DMS53 (cell line): ENCODE measurements at places on chromosomes 7 and 10.

- DNase-seq: no peak
Measured at GRCh38 chr10:19987931-19988330, 171.7 kb downstream of the PLXDC2 start.

DNA sequence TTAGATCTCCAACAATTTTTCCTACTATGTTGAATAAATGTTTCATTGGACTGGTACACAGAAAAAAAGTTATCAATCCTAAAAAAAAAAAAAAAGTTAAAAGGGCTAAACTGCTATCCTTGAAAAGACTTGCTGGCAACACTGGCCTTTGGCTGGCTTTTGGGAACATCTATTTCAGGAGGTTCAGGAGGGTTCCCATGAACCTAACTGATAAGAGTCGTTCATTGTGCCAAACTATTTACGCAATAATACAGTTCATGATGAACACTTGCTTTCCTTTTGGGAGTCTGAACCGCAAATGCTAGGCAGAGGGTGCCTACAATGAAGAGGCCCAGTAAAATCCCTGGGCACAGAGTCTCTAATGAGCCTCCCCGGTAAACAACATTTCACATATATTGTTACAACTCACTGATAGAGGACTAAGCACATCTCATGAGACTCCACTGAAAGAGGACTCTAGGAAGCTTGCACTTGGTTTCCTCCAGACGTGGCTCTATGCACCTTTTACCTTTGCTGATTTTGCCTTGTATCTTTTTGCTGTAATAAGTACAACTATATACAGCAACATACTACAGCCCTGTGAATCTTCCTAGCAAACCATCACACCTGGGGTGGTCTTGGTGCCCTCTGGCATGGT, 45.0 kb downstream of the ZFAND4 start:
- no peak for DNase-seq

GRCh38 chr7:149077594-149077993, 12.9 kb downstream of the ZNF786 start:
- DNase-seq: no peak

DNA sequence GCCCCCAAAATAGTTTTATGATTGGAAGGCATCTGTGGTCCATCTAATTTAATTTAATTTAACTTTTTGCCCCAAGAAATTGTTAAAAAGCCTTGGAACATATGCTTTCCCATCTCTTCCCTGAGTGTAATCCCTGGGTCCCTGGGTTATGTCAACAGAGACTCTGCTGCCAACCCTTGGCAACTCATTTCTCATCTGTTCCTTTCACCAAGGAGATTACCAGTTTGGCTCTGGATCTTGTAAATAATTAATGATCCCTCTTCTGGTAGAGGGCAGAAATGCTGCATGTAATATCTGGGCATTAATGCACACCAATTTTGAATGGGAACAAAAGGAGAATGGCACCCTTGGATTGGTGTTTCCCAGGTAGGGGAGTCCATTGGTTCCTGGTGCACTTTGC, 514.2 kb downstream of the CCSER2 start:
- peak; percentile 21 for DNase-seq

GRCh38 chr10:100364735-100365391, 17.8 kb downstream of the SCD start:
- DNase-seq: peak; percentile 93

DNA sequence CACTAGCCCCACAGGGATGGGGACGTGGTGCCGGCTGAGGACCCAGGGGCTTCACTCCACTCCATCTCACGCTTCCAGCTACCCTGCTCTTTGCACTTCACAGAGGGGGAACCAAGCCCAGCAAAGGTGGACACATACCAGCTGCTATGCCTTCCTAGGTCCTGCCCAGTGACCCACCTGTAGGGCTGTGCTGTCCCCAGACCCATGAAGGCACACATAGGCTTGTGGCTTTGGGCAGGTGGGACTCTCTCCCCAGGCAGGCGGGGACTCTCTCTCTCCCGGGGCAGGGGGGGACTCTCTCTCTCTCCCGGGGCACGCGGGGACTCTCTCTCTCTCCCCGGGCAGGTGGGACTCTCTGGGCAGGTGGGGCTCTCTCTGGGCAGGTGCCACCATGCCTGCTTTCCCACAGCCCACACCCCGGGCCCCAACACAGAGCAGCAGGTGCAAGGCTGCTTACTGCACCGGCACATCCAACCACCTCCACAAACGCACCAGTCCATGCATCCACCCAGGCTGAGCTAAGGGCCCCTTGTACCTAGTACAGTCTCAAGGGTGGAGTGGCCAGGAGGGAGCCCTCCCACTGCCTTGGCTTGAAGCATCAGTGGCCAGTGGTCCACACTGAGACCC, 13.8 kb upstream of the GPR146 start:
- DNase-seq: no peak

DNA sequence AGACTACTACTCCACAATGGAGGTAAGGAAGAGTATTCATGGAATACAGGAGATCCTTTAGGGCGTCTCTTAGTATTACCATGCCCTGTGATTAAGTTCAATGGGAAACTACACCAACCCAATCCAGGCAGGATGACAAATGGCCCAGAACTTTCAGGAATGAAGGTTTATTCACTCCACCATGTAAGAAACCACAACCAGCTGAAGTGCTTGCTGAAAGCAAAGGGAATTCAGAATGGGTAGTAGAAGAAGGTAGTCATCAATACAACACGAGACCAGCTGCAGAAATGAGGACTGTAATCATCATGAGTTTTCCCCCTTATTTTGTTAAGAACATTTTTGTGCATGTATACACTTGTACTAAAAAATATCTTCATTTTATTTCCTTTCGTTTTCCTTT, 76.6 kb downstream of the GPR37 start:
- DNase-seq: no peak

- DNase-seq: peak; percentile 39
Measured at GRCh38 chr7:39609113-39609934, 14.0 kb upstream of the RALA start.

- DNase-seq: peak; percentile 6
Measured at GRCh38 chr10:106557951-106558733, 606.4 kb downstream of the SORCS1 start.

GRCh38 chr10:122170802-122171201, 100.3 kb upstream of the BTBD16 start:
- no peak for DNase-seq

- DNase-seq: peak; percentile 92
Measured at GRCh38 chr7:29194206-29194593, 375 bp upstream of the CHN2 start.

GRCh38 chr7:105355701-105356100, 33.0 kb downstream of the SRPK2 start:
- DNase-seq: no peak

- DNase-seq: no peak
Measured at GRCh38 chr7:91347290-91347689, 83.1 kb downstream of the FZD1 start.

DNA sequence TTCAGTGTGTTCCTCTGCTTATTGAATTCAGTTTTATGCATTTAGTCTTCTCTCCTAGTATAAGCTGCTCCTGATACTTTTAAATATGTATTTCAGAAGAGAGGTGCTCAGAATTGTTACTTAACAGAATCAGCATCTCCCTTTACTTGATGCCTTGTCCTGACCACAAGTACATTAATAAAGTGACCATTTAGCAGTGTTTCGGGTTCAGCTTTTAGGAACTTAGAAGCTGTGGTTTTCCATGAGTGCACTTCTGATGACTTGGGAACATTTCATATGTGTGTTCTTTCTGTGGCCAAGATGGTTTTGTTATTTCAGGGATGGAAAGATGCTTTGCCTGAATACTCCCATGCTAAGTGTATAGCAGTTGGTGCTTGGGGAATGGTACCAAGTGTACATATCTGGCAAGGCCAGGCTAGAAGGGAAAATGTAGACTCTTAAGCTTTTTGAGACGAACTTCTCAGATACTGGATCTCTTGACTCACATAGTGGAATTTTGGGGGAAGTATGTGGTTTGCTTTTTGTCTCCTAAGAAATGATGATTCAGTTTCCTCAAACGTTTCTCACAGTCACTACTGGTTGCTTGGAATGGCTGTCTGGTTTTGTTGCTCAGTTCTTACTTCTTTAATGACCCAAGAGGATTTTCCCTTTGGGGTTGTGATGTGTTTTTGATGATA, 17.2 kb downstream of the SGPL1 start:
- DNase-seq: no peak

DNA sequence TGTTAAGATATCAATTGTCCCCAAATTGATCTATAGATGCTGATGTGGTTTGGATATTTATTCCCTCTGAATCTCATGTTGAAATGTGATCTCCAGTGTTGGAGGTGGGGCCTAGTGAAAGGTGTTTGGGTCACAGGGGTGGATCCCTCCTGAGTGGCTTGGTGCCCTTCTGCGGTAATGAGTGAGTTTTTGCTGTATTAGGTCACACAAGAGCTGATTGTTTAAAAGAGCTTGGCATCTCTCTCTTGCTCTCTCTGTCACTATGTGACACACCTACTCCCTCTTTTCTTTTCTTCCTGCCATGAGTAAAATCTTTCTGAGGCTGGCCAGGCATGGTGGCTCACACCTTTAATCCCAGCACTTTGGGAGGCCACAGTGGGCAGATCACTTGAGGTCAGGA, 98.2 kb upstream of the KAT6B start:
- DNase-seq: no peak

DNA sequence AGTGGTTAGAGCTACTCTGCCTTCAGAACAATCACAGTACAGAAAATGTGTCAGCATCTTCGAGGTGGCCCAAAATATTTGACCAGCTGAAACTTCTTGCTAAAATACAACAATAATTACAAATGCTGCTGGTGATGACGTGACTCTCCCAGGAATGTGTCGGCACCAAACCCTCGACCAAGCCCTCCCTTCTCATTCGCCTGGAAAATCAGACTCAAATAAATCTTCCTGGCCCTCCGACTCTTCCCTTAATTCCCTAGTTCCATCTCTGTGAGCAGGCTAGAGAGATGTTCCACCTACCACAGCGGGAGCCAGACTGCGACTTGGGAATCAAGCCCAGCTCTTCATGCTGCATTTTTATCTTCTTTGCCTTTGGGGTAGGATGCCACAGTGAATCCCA, 4.1 kb downstream of the PRSS2 start:
- DNase-seq: no peak

DNA sequence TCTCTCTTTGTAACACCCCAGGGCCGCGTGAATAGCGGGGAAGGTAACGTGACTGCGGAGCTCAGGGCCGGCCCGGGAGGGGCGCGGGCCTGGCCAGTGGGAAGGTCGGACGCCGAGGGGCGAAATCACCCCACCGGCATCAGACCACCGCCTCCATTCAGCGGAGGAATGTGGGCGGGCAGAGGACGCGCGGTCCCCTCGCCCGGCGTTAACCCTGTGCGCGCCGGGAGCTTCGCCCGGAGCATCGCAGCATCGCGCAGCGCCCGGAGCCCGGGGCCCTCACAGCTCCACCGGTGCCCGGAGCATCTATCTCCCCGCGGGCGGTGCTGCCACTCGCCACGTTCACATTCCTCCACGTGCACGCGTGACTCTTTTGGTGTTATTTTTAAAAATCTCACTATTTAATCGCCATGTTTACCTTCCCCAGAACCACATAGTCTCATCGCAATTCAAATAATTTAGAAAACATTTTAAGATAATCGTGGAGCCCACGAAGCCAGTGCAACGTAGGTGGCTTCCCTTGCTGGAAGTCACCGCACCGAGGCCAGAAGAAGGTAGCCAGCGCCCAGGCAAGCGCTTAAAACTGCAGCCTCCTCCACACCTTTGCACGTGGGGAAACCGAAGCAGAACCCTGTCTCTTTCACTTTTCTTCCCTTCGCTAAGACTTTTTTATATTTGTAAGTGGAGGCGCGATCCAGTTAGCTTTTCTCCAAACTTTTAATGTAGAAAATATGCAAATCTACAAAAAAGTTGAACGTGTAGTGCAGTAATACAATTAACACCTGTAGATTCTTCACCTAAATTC, 21.8 kb downstream of the FGFBP3 start:
- DNase-seq: peak; percentile 67

GRCh38 chr10:43861966-43862751, 213.5 kb upstream of the ZNF32 start:
- DNase-seq: no peak

DNA sequence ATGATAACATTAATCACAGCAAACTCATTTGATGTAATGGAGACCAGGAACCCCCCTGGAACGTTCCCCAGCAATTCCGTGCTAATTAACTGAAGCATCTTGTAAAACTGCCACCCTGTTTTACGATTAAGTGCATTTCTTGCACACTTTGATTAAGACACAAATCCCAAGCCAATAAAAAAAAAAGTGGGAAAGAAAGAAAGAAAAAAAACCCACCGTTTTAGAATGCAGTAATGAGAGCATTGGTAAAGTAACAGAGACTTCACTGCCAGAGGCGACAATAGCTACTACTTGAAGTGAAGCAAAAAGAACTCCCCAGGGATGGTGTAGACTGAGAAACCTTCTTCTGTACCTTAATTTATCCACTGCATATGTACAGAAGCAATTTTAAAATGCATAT, 616.1 kb downstream of the PTPRN2 start:
- no peak for DNase-seq

- no peak for DNase-seq
Measured at GRCh38 chr7:67636348-67637022, 639.9 kb downstream of the TYW1 start.

DNA sequence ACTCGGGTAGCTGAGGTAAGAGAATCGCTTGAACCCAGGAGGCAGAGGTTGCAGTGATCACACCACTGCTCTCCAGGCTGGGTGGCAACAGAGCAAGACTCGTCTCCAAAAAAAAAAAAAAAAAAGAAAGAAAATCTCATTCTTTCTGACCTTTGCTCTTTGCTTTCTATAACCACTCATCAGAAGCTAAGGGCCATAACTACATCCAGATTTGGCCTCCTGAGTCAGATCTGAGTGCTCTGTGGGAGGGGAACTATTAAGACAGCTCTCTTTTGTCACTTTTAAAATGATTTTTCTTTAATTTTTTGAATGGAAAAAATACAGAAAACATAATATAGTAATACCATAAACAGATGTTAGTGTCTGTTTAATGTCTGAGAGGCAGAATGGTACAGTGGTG, 210.1 kb downstream of the KIAA1217 start:
- peak; percentile 15 for DNase-seq

- DNase-seq: peak; percentile 17
Measured at GRCh38 chr7:83119026-83119382, 43.7 kb downstream of the PCLO start.

- DNase-seq: no peak
Measured at GRCh38 chr10:98138031-98138430, 3.6 kb downstream of the R3HCC1L start.

GRCh38 chr10:126734015-126734414, 63.5 kb upstream of the C10orf90 start:
- peak; percentile 12 for DNase-seq

GRCh38 chr7:111763221-111763801, 201.0 kb upstream of the IMMP2L start:
- DNase-seq: peak; percentile 80

DNA sequence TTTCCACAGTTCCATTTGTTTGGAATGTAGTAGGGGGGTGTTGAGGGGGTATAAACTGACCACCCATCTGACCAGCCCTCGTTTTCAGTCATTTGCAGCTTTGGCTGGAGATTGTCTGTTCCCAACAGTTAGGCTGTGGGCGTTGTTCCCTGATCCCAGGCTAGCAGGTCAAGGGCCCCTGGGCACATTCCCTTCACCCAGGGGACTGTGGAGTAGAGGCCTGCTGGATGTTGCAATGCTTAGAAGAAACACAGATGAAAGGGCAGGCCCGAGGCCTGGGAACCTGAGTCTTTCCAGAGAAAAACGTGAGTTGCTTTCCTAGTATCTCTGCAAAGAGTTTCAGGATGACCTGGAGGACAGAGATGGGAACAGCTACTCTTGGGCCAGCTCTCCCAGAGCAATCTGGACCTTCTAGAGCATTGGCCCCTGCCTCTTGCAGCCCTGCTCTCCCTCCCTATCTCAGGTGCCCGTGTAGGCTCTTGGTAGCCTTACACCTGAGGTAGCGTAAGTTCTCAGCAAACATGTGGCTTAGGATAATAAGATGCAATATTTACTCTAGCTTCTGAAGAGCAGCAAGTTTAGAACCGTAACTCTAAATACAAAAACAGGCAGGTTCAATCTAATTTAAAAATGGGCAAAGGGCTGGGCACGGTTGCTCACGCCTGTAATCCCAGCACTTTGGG, 99.4 kb upstream of the EFCAB10 start:
- DNase-seq: peak; percentile 23
